Panc1 (cell line): ENCODE measurements at places on chromosomes 16 and 17. TPM values are rescaled to one million over a fixed set of nuclear protein-coding genes. Genes with fewer than 3 reads are reported as not detected.

The TEX19 gene
- 0.21 TPM for total RNA-seq

- DNase-seq, result no peak
These were observed 3.0 kb downstream of the ALYREF start for GRCh38 chr17:81888105-81888987.

The KRT10 gene
- total RNA-seq, result 70.8 TPM

GRCh38 chr17:17906418-17907215 is 65.6 kb downstream of the TOM1L2 start:
- no peak for DNase-seq

GRCh38 chr16:26672206-26672605 is 394.5 kb upstream of the C16orf82 start:
- DNase-seq, result no peak
